ENCODE measurements at places on chromosomes 5 and 9.

- no peak for DNase-seq
Observed at GRCh38 chr9:136377341-136378169, 4.1 kb upstream of the CARD9 start.

GRCh38 chr5:78912811-78913210, 72.3 kb downstream of the ARSB start:
- no peak for DNase-seq

DNA sequence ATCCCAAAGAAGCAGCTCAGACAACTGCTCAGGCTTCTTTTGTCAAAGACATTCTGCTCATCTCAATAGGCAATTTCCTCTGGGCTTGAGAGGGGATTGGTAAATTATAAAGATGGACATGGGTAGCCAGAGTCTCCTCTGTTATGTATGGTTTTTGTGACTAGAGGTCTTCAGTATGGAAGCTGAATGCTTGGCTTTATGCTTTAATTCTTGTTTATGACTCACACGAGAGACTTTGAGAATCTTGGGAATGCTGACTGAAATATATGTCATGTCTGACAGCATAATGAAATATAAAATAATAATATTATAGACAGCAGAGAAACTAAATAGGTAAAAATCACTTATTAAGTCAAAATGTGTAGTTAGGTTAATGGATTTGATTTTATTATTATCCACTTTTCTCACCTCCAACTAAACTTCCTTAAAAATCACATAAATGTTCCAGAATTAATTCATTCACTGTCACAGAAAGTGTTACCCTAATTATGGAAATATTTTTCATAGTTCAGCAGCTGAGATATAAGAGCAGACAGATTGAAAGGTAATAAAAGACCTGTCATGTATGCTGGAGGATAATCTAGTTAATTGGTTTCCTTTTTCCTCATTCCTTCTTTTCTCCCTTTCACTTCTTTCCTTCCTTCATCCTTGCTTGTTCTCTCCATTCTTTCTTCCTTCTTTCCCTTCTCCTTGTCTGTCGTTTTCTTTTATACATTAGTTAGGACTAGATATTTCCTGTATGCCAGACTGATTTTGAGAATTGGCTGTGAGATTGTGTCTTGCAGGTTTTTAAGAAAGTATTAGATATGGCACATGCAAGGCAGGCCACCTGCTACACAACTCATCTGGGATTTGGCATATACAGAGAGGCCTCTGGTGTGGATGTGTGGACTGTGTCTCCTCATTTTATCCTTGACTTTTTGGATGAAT, 1866.1 kb upstream of the NUDT12 start:
- no peak for DNase-seq

- peak; percentile 35 for DNase-seq
Observed at GRCh38 chr9:34689512-34689911, 1.6 kb downstream of the CCL19 start.
